ENCODE measurements at places on chromosomes 13 and 19.

- no peak for DNase-seq
Measured at GRCh38 chr13:24134231-24134630, 26.3 kb upstream of the SPATA13 start.

GRCh38 chr13:76992548-76993001, 694 bp downstream of the CLN5 start:
- no peak for DNase-seq

DNA sequence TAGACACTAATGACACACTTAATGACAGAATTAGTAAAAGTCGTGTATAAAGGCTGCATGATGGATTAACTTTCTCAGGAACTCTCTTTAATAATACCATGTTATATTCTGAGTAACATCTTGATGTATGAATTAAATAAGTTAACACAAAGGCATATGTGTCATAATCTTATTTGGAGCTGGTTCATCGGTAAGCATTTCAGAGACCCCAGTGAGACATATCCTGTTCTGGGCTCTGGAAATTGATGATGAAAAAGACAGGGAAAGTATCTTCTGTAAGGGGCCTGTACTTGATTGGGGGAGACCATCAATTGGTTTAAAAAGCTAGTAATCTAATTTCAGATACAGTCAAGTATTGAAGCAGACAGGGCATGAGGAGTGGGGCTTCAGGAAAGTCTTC, 547.9 kb downstream of the GPC6 start:
- DNase-seq, result no peak

- DNase-seq, result no peak
Measured at GRCh38 chr19:47124937-47125668, 5.5 kb upstream of the SAE1 start.

DNA sequence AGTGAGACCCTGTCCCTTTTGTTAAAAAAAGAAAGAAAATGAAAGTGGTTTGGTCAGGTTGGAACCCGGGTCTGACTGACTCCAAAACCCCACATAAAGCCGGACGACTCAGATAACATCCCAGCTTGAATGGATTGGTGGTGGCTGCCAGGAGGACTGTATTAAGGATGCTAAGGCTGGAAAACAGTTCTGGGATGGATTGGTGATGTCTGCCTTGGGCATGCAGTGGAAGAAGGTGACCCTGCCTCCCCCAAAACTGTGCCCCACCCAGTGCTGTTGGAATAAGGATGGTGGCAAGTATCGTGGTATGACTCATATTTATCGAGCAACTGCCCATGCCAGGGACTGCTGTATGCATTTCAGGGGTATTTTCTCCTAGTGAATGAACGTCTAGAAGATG, 18.5 kb upstream of the COLGALT1 start:
- no peak for DNase-seq

DNA sequence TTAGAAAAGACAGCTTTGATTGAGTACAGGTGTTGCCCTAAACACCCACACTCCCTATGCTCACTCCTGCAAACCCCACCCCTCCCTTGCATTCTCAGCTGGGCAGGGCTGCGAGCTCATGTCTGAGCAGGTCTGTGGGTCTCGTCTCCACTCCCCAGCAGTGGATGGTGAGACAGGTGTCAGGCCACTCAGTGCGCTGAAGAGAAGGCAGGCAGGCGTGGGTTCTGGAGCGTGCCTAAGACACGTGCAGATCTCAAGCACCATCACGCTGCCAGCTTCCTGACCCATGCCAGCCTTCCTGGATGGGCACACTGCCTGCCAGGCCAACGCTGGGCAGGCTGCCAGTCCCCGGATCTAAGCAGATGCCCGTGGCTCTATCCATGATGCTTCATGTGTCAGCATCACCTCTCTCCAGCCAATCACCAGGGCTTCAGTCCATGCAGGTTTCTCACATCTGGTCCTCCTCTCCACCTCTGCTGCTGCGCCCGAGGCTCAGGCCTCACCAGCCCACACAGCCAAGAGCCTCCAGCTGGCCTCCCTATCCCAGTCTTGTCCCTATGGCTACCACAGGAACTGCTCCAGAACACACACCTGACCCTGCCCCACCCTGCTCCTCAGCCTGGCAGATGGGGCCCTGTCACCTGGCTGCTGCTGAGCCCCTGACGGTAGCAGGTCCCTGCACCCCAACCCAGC, 42.6 kb downstream of the EPS15L1 start:
- DNase-seq, result no peak
